ENCODE measurements at places on chromosomes 7 and 10.

DNA sequence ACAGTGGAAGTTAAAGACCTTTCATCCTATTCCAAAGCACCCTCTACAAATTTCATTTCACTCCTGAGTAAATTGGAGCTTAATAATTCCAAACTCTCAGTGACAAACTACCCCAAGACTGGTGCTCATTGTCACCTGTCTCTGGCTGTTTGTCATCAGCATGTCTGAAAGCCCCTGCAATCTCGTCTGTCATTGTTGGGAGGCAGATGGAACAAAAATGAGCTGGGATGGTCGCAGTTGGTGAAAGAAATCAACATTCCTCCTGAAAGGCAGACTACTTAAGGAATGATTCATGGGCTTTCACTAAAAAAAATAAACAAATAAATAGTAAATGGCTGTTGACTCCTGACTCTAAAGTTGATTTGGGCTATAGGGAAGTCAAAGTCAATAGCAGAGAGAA, 69.7 kb upstream of the PALS2 start:
- no peak for DNase-seq

DNA sequence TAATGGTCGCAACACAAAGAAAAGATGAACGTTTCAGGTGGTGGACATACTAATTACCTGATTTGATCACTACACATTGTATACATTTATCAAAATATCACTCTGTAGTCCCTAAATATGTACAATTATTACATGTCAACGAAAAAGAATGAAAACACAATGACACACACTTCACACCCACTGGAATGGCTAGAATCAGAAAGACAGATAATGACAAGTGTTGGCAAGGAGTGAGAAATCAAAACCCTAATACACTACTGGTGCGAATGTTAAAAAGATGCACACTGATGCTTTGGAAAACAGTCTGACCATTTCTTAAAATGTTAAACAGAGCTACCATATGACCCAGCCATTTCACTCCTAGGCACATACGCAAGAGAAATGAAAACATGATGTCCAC, 2.3 kb downstream of the COA1 start:
- no peak for DNase-seq

DNA sequence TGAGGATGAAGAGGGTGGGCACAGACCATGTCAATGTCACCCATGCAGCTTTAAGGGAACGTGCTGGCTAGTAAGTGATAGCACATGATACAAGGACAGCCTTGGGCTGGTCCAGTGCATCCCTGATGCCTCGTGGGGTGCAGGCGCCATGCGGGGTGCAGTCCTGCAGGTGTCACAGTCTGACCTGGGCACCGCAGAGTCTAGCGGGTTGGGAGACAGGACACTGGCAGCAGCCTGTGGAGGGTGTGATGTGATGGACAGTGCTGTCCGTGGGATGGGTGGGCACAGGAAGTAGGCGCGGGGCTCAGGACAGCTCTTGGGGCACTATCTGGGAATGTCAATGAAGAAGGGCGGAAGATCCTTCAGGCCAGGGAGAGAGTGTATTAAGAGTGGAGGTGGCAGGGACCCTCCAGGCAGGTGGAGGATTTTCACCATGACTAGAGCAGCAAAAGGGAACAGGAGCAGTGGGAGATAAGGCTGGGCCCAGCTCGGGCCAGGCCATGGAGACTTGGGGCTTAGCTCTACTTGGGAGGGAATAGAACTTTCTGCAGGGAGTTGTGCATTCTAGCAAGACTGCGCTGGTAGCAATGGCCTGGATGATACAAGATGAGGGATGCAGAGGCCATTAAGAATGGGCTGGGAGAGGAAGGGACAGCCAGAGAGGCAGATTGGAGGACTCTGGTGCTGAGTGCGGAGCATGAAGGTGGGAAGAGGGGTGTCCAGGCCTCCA, 122.5 kb downstream of the PTPN20 start:
- no peak for DNase-seq

DNA sequence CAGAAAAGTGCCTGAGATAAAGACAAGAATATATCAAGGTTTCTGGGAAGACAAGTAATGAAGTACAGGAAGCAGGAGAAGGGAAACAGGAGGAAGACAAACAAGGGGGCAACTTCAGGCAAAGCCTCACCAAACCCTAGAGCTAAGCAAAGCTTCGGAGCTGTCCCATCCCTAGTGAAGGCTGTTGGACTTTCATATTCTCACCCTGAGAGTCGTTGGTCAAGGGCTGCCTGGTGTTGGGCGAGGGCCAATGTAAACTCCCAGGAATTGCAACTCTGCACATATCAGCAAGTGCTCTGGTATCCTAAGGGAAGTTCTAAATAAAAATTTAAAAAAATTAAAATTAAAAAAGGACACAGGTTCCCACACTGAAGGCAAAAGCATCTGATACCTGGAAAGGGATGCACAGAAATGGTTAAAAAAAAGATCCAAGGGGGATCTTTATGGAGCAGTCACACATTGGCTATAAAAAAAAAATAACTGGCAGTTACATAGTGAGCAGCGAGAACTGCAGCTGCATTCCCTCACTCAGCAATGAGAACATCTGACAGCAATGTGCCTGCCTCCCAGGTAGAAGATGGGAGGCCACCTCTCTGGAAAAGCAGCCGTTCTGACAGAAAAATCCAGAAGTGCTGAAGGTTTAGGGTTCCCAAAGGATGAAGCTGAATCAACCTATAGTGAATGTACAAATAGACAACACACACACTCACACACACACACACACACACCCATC, 304.7 kb downstream of the WDR11 start:
- no peak for DNase-seq

- DNase-seq, result peak; percentile 6
Observed at GRCh38 chr7:66739477-66739876, 1.1 kb upstream of the RABGEF1 start.

DNA sequence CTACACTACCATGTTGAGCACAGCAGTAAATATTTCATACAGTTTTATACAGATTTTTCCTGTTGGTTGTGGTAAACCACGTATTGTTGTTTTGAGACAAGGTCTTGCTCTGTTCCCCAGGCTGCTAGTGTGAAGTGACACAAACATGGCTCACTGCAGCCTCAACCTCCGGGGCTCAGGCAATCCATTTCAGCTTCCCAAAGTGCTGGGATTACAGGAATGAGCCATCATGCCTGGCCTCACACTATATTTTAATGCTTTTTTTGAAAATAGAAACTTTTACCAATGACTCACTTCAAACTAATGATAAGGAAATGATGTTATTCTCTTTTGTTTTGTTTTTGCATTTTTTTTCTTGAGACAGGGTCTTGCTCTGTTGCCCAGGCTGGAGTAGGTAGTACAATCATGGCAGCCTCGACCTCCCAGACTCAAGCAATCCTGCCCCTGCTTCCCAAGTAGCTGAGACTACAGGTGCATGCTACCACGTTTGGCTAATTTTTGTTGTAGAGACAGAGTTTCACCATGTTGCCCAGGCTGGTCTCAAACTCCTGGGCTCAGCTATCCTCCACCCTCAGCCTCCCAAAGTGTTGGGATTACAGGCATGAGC, 210.6 kb downstream of the TPST1 start:
- DNase-seq, result no peak

DNA sequence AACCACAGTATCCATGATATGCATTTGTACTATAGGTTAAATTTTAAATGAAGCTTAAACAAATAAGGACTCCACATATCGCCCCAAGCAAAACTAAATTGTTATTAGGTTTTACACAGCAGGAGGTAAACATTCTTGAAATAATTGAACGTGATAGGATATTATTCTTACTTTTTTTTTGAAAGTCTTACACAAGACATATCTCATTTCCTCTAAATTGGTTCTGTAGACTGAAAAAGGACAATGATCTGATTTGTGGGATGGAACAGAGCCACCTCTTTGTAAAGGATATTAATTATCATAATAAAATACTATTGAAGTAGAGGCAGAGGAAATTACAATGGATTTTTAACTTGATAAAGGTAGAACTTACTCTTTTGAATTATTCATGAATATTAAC, 155.1 kb upstream of the SEMA3D start:
- no peak for DNase-seq

DNA sequence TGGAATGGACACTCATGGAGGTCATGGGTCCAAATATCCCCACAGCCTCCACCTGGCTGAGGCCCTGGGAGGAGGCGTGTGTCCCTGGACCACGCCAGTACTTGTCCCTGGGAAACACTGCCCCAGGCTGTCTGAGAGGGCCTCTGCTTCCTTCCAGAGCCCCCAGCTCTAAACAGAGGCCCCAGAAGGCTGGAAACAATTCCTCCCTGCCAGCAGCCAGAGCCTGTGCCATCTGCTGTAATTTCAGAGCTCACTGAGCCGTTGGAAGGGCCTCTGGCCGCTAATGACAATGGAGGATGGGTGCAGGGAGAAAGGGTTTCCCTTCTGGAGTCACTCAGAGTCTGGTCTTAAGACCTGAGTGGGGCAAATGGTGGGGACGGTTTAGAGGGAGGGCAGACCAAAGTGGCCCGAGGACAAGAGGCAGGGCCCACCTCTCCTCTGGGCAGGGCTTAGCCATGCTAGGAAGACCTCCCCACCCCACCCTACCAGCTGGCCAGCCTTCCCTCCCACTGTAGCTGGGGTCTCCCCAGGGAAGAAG, 7.1 kb downstream of the CHAT start:
- no peak for DNase-seq

- DNase-seq, result peak; percentile 68
Observed at GRCh38 chr7:138243430-138243829, 167.2 kb downstream of the AKR1D1 start.

DNA sequence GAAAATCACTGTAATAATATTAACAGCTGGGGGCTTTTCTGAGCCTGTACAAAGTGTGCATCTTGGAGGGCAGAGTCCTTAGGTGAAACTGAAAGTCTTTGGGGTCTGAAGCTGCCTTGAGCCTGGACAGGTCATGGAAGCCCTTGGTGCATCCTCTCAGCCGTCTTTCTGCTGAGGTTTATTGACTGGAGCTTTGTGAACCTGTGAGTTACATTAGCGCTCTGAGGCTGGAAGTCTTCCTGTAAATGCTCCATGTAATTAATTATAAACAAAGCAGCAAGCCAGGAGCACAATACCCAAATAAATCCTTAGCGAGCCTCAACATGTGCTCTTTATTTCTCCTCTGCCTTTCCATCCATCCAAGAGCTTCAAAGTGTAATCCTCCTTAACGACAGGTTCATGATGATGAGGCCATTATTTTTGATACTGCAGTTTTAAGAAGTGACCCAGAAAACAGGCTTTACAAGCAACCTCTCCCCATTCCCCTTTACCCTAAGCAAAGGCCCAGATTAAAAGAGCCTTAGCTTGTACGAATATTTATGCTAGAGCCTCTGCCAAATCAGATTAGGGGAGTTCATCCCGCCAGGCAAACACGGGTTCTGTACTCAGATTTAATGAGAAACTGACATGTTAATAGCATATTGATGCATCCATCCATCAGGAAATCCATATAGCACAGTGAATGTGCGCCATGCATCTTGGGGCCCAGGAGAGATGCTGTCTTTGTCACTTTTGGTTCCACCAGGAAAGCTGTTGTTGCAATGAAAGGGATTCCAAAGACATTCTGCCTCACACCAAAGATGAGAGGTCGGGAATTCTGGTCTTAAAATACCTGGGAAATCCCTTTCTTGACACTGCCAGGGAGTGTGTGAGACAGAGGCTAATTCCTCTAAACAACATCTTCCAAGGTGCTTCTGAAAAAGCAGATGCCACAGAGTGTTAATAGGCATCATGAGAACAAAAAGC, 118.1 kb downstream of the ANLN start:
- no peak for DNase-seq

- DNase-seq, result no peak
Observed at GRCh38 chr7:2640846-2641316, 9.1 kb downstream of the TTYH3 start.

- DNase-seq, result no peak
Observed at GRCh38 chr7:140367528-140367927, 30.8 kb downstream of the SLC37A3 start.

DNA sequence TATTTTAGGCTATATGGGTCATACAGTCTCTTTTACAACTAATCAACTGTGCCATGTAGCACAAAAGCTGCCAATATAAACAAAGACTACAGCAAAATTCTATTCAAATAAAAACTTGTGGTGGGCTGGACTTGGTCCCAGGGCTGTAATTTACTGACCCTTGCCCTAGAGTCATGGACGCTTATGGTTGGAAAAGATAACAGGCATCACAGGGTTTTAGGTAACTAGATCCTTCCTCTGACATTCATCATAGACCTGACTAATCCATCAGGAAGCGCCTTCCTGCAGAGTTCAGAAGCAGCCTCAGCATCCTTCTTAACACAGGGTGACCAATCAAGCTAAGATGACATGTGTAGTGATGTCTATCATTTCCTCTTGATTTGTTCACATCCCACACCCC, 40.2 kb upstream of the GPAM start:
- no peak for DNase-seq

GRCh38 chr7:42476255-42476654, 239.2 kb upstream of the GLI3 start:
- DNase-seq, result no peak

- DNase-seq, result no peak
Observed at GRCh38 chr10:42962110-42962901, 114.6 kb upstream of the RET start.

- no peak for DNase-seq
Observed at GRCh38 chr10:104657457-104657856, 16.4 kb downstream of the SORCS3 start.

DNA sequence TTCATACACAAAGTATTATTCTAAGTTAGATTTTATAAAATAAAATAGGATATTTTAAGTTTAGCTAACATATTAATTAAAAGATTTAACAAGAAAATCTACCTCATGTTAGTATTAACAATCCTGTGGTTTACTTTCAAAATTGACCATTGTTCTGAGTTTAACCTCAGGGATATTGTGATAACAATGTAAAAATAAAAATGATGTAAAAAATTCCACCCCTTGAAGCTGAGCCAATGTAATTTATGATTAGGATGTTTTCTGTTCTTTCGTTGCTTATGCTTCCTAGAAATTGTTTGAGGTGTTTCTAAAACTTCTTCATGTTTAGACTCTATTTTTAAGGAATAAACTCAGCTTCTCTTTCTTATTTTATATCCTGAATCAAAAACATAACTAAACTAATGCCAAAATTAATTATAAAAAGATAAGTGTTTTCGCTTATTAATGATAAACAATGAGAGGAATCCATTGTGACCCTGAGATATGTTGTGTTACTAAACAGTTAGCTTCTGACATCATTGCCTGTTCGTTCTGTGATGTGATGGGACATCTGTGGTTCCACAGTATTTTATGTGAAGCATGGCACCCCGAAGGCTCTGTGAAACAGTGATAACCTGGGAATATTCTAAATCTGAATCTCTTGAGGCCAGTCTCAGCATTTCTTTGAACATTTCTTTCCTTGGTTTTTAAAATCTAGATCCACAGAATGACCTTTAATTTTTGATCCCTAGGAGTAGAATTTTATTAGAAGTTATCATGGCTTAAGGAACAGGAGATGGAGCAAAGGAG, 340.8 kb downstream of the ARL4A start:
- peak; percentile 62 for DNase-seq

- no peak for DNase-seq
Observed at GRCh38 chr7:7816816-7817536, 98.6 kb upstream of the RPA3 start.

DNA sequence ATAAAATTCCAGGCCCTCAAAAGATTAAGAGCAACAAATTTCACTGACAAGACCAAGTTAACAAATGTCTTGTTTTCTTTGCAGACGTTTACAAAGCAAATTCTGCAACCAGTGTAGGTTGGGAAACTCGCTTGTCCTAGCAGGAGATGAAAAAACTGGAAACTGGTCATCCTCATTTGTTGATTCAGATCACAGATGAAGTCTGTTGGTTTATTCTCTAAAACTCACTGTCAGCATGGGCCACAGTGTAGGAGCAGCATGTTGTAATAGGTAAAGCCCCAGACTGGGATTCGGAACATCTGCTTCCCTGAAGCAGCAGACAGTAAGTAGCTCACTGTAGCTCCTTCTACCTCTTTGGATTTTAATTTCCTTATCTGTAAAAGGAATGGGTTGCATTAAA, 31.5 kb downstream of the PANK1 start:
- DNase-seq, result peak; percentile 16

GRCh38 chr7:44076101-44076895, 6.0 kb downstream of the POLM start:
- DNase-seq, result no peak

Data from fibroblast of pulmonary artery (primary cell).